ENCODE measurements at places on chromosomes 12 and 14.
A peak's percentile ranks its signal among the peaks of the same experiment; 100 is the strongest.

DNA sequence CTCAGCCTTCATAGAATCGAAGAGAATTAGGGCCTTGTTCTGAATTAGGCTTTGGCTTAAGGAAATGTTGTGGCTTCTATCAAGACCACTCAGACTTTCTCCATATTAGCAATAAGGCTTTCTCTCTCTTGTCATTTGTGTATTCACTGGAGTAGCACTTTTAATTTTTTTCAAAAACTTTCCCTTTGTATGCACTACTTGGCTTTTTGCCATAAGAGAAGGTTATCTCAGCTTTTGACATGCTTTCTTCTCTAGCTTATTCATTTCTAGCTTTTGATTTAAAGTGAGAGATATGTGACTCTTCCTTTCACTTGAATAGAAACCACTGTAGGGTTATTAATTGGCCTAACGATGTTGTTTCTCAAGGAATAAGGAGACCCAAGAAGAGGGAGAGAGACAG lies 244.2 kb downstream of the GPHN start:
- no peak for DNase-seq

DNA sequence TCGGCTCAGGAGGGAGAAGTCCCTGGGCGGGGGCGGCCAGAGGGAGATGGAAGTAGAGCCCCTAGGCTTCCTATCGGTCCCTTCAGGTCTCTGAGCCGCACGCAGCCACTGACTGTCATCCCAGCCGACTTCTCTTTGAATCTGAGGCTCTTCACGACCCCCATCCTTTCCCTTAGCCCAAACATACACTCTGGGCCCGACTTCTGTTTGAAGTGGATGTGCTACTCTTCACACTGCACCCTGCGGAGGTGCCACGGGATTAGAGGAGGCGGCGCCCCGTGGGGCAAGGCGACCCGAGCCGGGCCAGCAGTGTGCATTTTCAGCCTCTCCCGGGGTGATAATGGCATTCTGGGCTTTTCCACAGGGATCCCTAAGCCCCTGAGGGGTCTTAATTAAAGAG lies 6.0 kb upstream of the DACT1 start:
- no peak for DNase-seq

DNA sequence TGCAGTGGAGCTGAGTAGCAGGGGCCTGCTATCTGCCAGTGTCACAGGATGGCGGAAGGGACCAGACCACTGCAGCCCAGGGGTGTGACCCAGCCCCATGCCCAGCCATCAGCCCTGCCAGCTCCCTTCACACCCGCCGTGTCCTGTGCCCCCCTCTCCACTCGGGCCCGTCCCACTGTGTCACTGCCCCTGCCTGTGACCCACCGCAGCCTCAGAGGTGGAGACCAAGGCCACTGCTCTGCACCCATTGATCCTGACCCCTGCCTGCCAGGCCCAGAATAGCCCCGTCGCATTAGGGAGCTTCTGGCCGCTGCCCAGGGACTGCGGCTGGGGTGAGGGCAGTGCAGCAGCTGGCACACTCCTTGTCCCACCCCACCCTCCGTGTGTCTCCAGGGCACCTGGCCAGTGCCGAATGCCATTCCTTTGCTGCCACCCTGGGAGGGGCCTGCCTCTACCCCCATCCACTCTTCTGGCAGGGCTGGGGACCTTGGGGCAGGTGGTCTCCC lies 2.1 kb upstream of the CRIP2 start:
- DNase-seq: no peak

DNA sequence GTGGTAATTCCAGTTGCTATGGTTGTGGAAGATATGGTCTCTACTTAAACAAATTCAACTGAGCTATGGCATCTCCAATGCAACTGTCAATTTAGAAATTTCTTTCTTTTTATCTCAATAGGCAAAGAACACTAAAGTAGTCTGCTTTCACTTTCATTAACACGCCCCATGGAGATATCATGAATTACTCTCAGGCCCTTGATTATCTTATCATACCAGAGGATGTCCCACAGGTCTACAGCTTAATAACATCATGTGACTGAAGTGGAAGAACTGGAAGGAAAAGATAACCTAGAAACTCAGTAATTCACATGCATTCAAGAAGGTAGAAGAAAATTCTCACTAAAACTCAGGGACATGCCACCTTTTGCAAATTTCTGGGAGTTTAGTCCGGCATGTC lies 114.3 kb downstream of the FLRT2 start:
- DNase-seq: no peak

DNA sequence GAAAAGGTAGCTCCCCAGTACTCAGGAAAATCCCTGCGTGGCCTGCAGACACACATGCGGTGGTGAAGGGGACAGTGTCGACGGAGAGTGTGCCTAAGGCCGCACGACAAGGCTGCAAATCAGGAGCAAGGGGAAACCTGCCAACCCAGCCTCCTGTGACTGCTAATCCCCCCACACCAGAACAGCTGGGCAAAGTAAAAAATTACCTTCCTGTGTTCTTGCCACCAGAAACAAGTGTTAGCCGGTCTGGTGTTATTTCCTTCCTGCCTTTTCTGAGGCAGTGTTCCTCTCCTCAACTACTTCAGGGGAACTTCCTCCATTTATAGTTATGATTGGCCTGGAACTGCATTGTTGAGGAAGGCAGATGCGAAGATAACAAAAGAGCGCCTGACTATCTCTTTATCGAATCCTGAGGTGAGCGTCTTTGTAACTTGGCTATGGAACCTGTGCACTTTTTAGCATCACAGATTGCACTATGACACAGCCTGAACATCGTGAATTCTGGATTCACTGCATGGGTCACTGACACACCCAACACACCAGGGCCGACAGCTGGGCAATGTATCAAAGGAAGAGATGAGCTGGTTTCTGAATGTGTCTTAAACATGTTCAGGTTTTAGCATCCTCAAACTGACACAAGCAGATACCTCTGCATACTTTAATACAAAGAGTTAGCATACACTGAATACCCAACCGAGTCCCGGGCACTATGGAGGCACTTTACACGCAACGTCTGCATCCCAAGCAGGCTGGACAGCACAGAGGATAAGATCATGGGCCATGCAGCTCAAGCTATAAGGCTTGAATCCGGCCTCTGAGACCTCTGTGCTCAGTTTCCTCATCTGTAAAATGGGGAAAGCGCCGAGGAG lies 28.9 kb downstream of the SLC15A4 start:
- no peak for DNase-seq

GRCh38 chr12:7835766-7836165 lies 36.9 kb downstream of the SLC2A14 start:
- DNase-seq: no peak

DNA sequence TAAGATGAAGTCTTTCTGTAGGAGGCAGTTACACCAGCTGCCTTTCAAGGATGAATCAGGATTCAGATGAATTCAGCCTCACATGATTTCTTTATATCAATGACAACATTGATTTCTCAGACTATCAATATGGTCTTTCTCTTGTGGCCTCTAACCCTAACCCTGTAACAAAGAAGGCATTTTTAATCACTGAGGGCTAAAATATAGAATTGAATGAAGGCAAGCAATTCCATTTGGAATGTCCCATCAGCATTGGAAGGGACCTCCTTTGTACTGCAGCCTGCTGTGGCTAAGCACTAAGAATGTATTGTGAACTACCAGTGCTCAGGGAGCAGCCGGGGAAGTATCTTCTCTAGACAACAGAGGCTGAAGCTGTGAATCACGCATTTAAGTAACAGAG lies 90.6 kb upstream of the FRMD6 start:
- DNase-seq: no peak

DNA sequence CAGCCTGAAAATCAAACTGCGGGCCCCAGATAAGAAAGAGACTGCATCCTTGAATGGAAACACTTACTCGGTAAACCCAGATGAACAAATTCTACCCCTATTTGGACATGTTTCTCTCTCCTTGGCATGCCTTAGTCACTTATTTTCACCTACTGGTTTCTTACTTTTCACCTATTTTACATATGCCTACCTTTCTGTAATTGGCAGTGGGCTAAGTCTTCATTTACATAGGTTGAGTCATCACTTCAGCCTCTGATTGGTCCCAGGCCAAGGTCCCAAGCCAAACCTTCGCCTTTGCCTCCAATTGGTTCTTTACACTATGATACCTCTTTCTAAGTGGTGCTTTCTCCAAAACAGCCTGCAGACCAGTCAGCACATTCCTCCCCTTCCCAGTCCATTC lies 111.3 kb downstream of the DYRK2 start:
- no peak for DNase-seq

DNA sequence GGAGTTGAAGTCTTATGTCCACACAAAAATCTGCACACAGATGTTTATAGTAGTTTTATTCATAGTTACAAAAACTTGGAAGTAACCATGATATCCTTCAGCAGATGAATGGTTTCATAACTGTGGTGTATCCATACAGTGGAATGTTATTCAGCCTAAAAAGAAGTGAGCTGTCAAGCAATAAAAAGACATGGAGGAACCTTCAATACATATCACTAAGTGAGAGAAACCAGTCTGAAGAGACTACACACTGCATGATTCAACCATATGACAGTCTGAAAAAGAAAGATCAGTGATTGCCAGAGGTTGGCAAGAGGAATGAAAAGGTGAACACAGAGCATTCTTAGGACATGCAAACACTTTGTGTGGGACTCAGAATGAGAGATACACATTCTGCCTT lies 18.6 kb upstream of the IFNG start:
- DNase-seq: no peak

DNA sequence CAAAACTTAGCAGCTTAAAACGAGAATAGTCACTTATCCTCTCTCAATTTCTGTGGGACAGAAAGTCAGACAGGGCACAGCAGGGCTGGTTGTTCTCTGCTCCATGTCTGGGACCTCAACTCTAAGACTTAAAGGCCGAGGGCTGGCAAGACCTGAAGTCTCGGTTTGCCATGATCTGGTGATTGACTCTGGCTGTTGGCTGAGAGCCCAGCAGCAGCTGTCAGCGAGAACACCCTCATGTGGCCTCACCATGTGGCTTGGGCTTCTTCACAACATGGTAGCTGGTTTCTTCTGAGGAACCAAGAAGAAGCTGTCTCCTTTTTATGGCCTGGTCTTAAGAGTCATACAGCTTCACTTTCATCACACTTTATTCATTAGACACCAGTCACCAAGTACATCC lies 1.7 kb upstream of the VASH1 start:
- no peak for DNase-seq

DNA sequence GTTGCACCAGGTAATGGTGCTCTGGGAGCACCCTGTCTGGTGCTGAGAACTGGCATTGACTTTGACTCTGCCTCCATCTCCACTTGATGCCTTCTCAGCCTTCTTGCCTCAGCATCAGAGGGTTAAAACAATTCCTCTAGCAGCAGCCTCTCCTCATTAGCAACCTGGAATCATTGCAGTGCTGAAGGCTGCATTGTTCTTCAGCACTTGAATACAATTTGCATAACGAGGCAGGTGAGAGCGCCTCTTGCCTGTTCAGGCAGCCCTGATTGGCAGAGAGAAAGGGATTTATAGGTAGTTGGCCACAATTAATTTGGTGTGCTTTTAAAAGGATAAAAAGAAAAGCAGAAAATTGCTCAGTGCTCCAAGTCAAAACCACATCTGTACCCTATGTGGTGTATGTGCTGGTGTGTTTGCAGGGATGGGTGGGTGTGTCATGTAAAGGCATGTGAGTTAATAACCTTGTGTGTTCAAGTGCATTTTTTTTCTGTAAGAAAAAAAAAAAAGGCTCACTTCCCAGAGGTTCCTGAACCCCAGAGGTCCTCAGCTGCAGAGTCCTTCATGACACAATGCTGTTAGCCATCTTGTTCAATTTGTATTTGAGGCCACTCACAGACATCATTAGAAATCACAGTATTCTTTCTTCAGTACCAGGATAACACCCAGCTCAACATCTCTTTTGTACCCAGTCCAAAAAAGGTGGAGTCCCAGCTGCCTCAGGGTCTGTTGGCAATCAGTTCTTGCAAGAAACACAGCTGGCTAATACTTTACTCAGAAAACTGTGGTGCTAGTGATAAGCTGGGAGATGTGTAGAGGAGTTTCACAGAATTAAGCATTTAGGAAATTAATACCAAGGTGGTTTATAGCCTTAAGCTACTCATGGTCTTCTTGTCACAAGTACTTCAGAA lies 385.6 kb downstream of the GRIN2B start:
- no peak for DNase-seq

- peak; percentile 14 for DNase-seq
Observed at GRCh38 chr12:92030618-92031017, 115.0 kb downstream of the BTG1 start.

DNA sequence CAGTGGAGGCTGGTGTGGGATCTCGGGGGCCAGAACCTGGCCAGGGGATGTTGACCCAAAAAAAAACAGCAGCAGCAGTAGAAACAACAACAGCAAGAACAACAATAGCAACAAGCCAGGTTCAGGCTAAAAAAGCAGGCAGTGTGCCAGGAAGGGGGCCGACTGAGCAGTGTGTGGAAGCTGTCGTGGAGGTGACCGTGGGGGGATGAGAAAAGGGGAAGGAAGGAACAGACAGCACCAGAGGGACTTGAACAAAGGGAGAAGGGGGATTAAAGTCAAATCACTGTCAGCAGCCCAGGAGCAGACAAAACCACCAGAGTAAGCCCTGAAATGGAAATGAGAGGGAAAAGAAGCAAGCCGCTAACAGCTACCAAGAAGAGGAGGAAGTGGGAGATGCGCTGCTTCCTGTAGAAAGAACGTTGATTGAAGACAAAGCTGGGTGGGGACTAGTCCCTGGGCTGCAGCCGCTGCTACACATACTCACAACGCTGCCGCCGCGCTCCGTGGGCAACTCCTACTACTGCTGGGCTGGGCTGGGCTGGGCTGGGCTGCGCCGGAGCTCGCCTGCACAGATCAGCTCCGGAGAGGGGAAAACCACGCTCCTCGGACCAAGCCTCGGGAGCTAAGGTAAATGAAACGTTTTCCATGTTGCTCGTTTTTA lies at the start of gene GNG2:
Gene GNG2 (plus strand): TSS at position 449 of the 661 bp plus-strand sequence. CDS start 90,067 bp downstream, outside the sequence.
- DNase-seq: peak; percentile 59

GRCh38 chr14:80996049-80996901 lies 40.9 kb downstream of the TSHR start:
- no peak for DNase-seq

DNA sequence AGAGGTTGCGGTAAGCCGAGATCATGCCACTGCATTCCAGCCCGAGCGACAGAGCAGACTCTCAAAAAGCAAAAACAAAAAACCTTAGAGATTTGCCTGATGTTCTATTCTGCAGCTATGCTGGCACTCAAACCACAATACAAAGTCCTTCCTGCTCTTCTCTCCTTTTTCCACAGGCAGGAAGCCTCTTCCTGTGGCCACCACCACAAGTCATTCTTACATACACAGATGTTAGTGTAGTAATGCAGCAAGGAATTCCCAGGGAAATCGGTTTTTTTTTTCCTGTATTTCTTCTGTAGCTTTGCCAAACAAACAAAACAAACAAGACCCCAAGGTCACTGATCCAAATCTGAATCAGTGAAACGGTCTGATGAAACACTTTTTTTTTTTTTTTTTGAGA lies 104.3 kb downstream of the FIGNL2 start:
- DNase-seq: no peak

GRCh38 chr12:123983822-123984485 lies 10.9 kb downstream of the ZNF664 start:
- DNase-seq: peak; percentile 12

DNA sequence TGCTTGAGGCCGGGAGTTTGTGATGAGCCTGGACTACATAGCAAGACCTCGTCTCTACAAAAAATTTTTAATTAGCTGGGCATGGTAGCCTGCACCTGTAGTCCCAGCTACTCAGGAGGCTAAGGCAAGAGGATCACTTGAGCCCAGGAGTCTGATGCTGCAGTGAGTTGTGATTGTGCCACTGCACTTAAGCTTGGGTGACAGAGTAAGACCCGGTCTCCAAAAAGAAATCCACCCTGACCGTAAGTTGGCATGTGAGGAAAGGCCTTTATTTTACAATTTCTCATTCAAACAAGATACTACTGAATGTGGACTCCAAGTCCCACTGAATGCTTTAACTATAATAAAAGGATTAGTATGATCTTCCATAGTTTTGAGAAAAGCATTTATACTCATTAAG lies 27.3 kb downstream of the PSMA6 start:
- no peak for DNase-seq

Data from activated CD8-positive, alpha-beta memory T cell treated with anti-CD3 and anti-CD28 coated beads for 4 hours (primary cell).